Spinal cord (tissue), 10 donors: ENCODE measurements at places on chromosomes 1 and 21.

DNA sequence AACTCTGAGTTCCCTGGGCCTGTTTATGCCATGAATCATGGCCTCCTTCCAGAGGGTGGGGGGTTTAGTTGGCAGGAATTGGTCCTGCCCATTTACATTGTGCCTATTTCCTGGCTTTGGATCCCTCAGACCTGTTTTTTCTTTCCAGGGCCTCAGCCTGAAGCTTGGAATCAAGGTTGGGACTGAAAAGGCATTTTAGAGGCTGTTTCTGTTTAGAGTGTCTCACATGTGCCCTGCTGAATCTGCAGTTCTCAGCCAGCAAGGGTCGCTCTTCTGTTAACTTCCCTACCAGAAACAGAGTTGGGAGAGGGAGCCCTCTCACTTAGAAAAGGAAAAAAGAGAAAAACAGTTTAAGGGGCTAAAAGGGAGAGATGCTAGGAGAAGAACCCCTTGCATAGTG lies 191.1 kb downstream of the PTPRC start:
- peak; percentile 44 for DNase-seq
- H3K27ac ChIP-seq = no peak overlapping the region

DNA sequence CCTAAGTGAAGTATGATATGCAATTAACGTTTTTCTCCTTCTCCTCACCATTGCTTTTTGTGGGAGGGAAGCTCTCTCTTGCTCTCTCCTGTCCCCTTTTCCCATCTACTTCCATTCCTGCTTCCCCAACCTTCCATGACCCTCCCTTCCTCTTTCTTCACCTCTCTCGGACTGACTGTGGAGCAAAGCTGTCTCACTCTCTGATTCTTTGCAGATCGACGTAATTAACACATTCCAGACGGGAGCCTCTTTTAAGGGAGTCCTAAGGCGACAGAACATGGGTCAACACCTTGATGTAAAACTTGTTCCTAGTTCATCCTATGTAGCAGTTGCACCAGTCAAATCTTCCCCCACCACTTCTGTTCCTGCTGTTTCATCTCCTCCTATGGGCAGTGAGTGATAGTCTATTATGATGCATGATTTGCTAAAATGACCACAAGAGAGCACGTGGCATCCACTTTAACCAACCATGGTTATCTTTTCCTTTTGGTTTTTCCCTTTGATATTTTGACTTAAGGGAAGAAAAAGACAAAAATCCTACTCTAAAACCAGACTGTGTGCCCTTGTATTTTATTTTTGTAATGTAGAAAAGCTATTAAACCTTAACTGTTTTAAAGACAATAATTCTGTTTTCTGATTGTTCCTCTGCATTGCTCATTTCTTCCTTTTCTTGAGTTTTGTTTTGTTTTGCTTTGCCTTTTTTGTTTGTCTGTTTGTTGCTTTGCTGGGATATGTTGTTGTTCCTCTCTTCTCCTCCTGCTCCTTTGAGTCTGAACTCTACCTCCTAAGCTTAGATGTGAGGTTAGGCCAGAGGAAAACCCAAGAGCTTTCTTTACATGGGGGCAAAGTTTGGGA lies 31.7 kb upstream of the LAX1 start:
- no peak overlapping the region for H3K4me3 ChIP-seq
- no peaks in the 10 kb centered on the region for H3K4me1 ChIP-seq
- peaks cover 35% of the 10 kb centered on the region for H3K36me3 ChIP-seq
- H3K27ac ChIP-seq = no peak overlapping the region

DNA sequence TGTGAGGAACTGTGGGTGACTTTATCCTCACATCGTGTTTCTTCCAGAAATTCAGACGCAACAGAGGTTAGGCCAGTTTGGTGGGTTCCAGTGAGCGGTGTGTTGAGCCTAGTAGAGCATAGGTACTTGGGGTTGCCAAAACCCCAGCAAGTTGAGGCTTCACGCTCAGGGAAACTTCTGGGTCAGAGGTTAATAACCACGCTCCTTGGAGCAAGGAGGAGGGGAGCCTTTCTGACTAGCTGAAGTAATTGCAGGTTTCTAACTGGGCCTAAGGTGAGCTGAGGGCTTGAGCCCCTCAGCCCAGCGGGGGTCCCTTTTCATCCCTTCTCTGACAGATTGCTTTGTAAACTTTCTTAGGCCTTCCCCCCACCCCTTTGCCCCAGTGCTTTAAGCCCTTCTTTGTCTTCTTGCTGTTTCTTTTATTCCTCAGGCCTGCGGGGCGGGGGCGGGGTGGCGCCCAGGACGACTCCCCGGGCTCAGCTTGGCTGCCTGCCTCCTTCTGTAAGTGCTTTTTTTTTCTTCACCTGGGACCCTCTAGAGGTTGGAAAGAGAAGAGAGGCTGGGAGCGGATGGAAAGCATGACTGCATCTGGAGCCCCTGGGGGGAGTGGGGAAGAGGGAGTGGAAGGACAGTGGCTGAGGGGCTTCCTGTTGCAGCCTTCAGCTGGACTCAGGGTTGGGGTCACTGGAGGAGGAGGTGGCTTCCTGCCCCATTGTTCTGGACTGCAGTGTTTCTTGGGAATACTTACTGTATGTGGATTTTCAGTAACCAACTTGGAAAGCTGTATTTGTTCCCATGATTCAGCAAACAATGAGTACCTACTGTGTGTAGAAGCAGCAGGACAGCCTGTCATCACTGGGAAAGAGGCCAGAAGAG lies 1.3 kb upstream of the ZNF436 start:
- H3K27me3 ChIP-seq = no peaks in the 10 kb centered on the region
- no peak for DNase-seq
- H3K4me1 ChIP-seq = peaks cover 43% of the 10 kb centered on the region
- H3K27ac ChIP-seq = peak overlapping the region; percentile 99

DNA sequence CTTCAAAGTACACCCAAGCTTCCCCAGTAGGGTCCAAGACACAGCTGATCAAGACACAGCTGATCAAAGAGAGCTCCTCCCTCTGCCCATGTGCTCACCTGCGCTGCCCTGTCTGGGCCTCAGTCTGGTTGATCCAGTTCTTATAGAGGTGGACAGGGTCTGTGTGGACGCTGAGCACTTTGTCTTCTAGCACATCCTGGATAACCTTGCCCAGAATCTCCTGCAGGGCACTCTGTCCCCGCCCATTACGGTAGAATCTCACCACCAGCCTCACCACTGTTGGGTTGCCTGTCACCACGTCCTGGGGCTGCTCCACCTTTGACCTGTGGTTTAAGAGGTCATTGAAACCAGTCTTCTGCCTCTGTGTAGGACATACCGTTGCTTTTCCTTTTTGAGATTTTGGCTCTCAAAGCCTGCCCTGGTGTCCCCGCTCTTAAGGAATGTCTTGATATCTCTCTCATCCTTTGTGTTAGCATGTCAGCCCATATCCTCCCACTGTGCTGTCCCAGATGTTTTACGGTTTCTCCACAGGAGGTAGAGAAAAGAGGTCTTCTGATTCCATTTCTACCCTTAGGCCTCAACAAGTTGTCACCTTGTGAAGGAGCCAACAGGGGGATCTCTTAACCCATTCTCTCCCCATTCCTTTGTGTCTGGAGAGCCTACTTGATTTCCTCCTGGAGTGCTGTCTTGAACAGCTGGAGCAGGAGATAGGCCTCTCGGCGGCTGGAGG lies 33.5 kb downstream of the IQGAP3 start:
- H3K4me1 ChIP-seq = no peaks in the 10 kb centered on the region
- no peak for DNase-seq
- no peak overlapping the region for H3K4me3 ChIP-seq

DNA sequence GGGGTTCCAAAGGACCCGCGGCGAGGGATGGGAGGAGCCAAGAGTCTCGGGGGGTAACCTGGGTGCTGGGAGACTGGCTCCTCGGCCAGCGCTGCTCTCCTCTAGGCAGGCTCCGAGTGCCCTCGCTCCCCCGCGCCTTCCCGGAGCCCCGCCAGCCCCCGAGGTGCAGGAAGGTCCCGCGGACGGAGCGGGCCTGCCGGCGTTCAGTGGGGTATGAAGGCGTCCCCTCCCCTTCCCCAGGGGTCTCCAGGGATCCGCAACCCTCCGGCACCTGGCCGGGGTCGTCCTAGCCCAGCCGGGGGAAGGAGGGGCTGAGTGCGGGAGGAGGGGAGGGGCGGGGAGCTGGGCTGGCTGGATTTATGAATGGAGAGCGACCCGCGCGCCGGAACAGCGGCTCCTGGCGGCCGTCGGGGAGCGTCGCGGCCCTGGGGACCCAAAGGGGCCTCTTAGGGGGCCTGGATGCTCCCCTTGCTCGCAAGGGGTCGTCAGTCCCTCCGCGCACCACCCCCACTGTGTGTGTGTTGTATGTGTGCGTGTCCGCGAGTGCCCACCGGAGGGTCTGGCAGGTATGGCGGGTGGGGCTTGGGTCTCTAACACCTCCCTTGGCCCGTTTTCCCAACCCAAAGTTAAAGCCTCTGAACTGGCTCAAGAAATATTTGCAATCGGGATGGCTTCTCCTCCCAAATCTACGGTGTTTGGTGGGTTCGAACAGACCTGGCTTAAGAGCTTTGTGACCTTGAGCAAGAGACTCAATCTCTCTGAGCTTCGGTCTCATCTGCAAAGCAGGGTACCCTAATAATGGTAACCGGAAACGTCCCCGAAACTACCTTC lies 642 bp downstream of the HCRTR1 start:
- H3K4me1 ChIP-seq = peaks cover 45% of the 10 kb centered on the region
- peak overlapping the region; percentile 47 for H3K4me3 ChIP-seq

DNA sequence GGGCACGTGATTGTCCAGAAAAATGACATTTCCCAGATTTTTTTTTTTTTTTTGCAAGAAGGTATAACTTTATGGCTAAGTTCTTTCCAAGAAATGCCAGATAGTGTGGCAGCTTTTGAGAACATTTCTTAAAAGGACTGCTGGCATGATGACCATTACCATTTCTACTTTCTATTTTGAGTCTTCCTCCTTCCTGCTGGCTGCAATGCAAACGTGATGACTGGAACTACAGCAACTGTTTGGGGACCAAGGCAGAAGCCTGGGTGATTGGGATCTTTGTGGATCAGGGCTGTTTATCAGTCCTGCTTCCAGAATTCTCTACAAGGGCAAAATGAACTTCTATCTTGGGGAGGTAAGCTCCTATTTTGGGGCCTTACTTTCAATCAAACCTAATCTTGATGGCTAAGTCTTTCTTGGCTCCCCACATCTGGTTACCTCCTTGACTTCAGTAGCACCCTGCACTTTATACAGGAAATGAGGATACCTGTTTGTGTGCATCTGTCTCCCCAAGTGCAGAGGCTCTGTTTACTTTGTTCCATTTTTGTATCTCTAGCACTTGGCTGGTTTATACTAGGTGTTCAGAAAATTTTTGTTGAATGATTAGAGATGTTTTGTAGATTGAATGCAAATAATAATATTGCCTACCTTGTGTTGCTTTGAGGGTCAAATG lies 3.7 kb upstream of the DDX20 start:
- no peak overlapping the region for H3K4me3 ChIP-seq
- H3K36me3 ChIP-seq = no peaks in the 10 kb centered on the region
- no peak for DNase-seq
- H3K27ac ChIP-seq = no peak overlapping the region
- H3K27me3 ChIP-seq = no peaks in the 10 kb centered on the region

GRCh38 chr1:44939061-44939460 lies 47.3 kb downstream of the EIF2B3 start:
- H3K36me3 ChIP-seq = no peaks in the 10 kb centered on the region
- no peak for DNase-seq
- no peak overlapping the region for H3K4me3 ChIP-seq
- no peak overlapping the region for H3K27ac ChIP-seq

DNA sequence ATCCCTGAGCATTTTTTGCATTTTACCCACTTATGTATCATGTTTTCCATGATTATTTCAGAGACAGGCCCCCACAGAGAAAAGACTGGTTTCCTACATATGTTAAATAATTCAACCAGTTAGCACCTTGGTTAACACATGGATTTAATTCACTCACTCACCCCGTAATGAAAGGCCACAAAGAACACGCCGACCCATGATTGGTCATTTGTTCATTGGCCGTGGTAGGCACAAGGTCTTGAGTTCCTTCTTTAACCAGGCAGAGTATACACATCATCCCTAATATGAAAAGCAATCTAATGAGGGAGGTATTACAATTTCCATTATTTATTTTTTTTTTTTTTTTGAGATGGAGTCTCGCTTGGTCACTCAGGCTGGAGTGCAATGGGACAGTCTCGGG lies 50.6 kb downstream of the RPS6KA1 start:
- H3K27me3 ChIP-seq = no peaks in the 10 kb centered on the region
- H3K27ac ChIP-seq = no peak overlapping the region
- no peaks in the 10 kb centered on the region for H3K36me3 ChIP-seq
- DNase-seq = no peak
- H3K4me3 ChIP-seq = no peak overlapping the region
- no peaks in the 10 kb centered on the region for H3K4me1 ChIP-seq

GRCh38 chr21:26717146-26717739 lies 128.0 kb downstream of the ADAMTS1 start:
- H3K27ac ChIP-seq = no peak overlapping the region
- H3K27me3 ChIP-seq = no peaks in the 10 kb centered on the region
- H3K36me3 ChIP-seq = no peaks in the 10 kb centered on the region
- H3K4me1 ChIP-seq = peaks cover 2% of the 10 kb centered on the region
- no peak for DNase-seq
- no peak overlapping the region for H3K4me3 ChIP-seq

DNA sequence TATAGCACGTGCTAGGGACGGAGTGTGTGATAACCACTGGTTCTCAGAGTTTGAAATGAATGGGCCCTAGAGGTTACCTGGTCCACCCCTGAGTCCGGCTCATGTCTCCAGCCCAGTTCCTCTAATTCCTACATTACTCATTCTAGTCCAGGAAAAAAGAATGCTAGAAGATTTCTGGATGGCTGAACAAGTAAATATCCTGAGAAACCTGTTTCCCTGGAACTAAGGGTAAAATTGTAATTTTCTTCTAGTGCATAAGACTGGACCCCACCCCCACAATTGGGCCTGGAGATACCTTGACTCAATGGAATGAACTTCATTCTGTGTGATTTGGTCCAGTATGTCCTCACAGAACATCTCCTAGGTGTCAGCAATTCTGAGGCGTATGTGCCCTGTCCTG lies 208.4 kb downstream of the TRABD2B start:
- H3K4me1 ChIP-seq = peaks cover 18% of the 10 kb centered on the region
- no peak overlapping the region for H3K4me3 ChIP-seq
- no peak overlapping the region for H3K27ac ChIP-seq
- no peak for DNase-seq
- no peaks in the 10 kb centered on the region for H3K27me3 ChIP-seq

DNA sequence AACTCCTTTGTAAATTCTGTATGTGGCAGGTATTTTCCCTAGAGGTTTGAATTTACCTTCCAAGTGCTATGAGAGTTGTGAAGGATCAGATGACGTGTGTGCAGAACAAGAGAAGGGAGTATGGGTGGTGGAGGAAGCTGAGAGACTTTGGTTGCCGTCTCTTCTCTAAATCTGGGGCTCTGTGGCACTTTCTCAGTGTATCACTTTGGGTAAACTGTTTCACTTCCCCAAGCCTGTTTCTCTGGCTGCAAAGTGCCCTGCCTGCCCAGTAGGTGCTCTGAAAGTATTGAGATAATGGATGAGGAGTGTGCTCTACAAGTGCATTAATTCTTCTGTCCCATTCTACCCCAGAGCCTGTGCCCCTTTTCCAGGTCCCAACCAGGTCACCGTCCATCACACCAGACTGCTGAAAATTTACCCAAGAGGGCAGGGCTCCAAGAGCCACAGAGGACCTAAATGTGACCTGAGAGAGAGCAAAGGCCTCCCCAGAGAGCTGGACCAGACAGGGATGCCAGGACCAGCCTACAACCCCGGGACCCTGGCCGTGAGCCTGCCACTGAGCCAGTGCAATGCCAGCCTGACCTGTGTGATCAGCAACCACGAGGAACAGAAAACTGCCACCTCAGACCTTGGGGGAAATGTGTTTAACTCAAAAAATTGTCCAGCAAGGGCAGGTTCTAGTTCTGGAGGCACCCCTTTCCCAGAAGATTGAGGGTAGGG lies 131.6 kb upstream of the ETV3 start:
- H3K27me3 ChIP-seq = no peaks in the 10 kb centered on the region
- no peak overlapping the region for H3K27ac ChIP-seq
- H3K4me1 ChIP-seq = no peaks in the 10 kb centered on the region
- no peaks in the 10 kb centered on the region for H3K36me3 ChIP-seq
- DNase-seq = no peak
